ENCODE measurements at places on chromosomes 7 and 10.

DNA sequence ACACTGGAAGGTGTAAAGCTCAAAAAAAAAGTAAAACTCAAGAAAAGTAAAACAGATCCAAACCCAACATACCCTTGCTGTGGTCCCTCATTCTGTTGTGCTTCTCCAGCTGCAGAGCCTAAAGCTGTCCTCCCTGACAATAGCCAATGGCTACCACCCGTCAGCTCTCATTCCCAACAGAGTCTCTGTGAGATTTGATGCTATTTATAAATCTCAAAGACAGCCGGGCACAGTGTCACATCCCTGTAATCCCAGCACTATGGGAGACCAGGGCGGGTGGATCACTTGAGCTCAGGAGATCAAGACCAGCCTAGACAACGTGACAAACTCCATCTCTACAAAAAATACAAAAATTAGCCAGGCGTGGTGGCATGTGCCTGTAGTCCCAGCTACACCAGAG lies 116.0 kb downstream of the KMT2E start:
- no peak for DNase-seq

- DNase-seq: peak; percentile 57
Measured at GRCh38 chr10:21527598-21528235, 2.2 kb upstream of the SKIDA1 start.

- no peak for DNase-seq
Measured at GRCh38 chr10:3959370-3960325, 174.6 kb upstream of the KLF6 start.

DNA sequence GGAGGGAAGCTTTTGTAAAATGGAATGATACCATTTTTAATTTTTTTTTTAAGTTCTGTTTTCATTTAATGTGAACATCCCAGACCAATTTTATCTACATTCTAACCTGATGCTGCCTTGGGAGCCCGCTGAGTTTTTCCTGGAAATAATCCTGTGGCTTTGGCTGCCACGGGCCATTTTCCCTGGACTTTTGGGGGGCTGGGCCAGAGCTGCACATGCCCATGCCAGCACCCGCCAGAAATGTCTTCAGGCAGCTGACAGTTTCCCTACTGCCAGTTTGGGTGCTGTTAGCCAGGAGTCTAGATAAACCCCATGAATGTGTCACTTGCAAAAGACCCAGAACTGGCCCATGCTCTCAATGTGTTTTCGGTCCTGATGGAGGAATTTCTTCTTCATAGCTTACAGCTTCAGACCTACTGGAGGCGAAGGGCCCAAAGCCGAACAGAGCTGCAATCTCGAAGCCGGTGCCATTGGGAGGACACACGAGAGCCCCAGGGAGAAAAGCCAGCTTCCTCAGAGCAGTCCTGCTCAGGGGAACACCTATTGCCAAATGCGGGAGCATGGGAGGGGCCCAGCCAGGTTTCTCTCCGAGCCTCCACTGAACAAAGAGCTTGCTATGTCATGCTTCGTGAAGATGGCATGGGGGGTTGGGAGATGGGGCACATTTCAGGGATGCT lies 444.2 kb upstream of the MKI67 start:
- DNase-seq: no peak

GRCh38 chr7:122487131-122487530 lies 182.6 kb upstream of the FEZF1 start:
- no peak for DNase-seq

GRCh38 chr10:21264271-21264670 lies 261.2 kb downstream of the SKIDA1 start:
- DNase-seq: no peak

DNA sequence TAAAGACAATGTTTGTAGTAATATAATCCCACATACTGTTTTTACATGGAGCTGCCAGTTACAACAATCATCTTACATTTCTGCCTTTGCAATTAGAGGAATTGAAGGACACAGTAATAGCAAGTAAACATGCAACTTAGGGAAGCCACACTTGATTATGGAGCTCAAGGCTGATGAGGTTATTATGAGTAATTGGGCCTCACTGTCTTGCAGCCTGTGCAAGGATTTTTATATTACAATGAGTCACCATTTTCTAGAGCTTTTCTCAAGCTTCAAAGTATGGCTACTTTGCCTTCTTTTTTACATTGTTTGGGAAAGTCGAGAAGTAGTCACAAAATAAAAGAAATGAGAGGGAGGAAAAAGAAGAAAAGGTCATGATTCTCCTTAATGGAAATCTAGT lies 226.4 kb downstream of the KIAA1217 start:
- DNase-seq: peak; percentile 85

- DNase-seq: peak; percentile 78
Measured at GRCh38 chr10:126014309-126014708, 117.9 kb downstream of the FANK1 start.

GRCh38 chr10:128528167-128528566 lies 401.9 kb upstream of the MKI67 start:
- no peak for DNase-seq

GRCh38 chr7:39733881-39734632 lies 110.7 kb downstream of the RALA start:
- peak; percentile 93 for DNase-seq

DNA sequence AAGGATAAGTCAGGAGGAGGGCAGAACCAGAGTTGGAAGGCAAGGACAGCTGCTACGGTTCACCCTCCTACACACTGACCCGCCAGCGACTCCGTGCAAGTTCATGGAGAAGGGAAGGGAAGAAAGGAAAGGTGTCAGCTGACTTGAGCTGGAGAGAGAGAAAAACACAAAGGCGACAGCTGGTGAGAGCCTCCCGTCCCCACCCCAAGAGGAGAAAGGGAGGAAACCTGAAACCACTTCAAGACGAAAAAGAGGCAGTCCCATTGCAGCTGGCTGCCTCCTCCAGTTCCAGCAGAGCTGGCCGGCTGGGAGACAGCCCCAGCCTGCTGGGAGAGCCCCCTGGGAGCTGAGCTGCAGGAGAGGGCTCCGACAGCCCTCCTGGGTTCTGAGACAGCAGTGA lies 75.2 kb downstream of the PARD3 start:
- peak; percentile 91 for DNase-seq

DNA sequence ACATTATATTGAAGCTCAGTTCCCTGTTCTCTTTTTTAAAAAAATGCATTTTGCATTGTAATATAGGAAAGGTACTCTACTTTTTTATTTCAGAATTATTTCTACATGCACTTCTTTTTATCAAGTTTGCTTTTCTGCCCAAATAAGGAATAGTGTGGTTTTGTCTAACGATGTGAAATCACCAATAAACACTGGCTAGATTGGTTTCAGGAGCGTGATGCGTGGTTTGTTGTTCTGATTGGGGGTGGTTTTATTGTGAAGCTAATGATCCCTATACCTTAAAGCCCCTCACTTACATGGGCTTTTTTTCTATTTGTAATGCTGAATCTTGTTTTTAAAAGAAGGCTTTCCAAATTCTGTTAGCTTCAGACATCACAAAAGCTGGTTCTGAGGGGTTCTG lies 17.6 kb downstream of the ENTPD7 start:
- DNase-seq: peak; percentile 10

DNA sequence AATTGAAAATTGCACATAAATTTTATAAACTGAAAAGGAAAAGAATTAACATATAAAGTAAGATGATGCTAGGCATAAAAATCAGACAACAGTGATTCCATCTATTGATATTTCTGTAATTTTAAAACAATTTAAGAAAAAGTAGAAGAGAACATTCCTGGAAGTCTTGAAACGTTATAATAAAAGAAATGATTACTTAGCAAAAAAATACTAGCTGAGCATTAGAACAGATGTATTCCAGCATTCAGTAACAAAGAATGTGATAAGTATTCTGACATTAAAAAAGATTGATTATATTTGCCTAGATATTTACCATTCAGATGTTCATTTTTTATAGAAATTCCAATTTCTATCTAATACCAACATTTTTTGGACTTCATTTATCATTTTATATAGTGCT lies 120.1 kb upstream of the PPP1R9A start:
- DNase-seq: no peak

DNA sequence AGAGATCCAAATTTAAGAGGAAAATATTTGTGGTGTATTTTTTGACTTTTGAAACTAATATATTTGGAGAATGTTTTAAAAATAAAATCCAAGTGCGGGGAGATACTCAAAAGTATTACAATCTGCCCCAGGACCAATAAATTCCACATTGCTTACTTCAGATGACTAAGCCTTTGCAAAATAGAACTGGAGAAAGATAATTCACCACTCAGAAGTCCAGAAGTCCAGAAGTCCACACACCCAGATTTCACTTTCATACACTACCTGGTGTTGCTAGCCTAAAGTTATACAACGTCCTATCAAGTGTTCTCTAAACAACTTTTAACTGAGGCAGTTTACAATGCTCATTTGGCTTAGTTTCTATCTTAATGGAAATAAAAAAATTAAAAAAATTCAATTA lies 487.0 kb upstream of the SEMA3D start:
- DNase-seq: no peak

DNA sequence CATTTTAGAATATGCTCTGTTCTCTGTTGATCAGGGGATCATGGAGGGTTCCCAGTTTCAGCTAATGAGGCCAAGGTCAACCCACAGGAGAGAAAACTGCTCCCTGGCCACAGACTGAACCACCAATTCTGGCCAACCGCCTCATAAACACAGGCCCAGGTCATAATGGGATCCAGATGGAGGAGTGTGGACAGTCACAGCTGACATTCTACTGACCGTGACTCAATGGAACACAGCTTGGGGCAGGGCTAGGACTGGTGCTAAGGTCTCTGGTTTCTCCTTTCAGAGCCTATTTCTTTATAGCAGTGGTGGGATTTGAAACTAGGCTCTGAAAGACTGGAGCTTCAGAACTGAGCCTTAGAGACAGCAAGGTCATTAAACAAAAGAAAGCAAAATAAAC lies 68.3 kb downstream of the HIPK2 start:
- DNase-seq: peak; percentile 92

Data from IMR-90 (cell line).